Keratinocyte (primary cell): ENCODE measurements at places on chromosomes 11 and 22.

DNA sequence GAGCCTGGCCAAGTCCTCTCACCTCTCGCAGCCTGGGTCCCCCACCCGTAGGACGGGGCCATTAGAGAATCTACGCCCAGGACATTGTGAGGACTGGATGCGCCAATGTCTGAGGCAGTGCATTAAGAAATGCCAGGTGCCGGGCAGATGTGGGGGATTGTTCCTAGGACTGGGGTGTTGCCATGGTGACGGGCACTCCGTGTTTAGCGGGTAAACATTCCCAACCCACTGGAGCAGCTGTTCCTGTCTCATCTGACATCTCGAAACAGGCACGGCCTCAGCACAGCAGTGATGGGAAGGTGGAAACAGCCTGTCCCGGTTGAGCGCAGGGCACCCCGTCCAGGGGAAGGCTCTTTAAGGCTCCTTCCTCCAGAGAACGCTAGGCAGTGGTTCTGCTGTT is 99.6 kb upstream of the RTL6 start:
- DNase-seq: no peak

DNA sequence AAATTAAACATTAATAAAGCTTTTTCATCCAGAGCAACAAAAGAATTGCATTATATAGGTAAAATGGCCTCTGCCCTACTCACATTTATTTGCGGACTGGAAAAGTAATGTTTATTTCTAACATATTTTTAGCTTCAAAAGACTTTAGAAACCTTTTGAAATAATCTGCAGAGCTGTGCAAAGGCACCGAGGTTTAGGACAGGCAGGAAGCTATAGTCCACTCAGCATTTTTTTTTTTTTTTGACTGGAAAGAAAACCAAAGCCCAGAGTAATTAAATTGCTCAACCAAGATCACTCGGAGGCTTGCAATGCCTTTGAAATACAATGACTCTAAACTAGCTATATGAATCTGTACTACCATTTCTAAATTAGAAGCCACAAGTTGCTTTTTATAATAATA is 19.1 kb downstream of the BARX2 start:
- DNase-seq: no peak

- no peak for DNase-seq
Measured at GRCh38 chr11:35302398-35302797, 117.0 kb downstream of the SLC1A2 start.

GRCh38 chr11:111766834-111767142 is 599 bp upstream of the PPP2R1B start:
- no peak for DNase-seq

- no peak for DNase-seq
Measured at GRCh38 chr22:37739611-37740049, 42.8 kb downstream of the TRIOBP start.

DNA sequence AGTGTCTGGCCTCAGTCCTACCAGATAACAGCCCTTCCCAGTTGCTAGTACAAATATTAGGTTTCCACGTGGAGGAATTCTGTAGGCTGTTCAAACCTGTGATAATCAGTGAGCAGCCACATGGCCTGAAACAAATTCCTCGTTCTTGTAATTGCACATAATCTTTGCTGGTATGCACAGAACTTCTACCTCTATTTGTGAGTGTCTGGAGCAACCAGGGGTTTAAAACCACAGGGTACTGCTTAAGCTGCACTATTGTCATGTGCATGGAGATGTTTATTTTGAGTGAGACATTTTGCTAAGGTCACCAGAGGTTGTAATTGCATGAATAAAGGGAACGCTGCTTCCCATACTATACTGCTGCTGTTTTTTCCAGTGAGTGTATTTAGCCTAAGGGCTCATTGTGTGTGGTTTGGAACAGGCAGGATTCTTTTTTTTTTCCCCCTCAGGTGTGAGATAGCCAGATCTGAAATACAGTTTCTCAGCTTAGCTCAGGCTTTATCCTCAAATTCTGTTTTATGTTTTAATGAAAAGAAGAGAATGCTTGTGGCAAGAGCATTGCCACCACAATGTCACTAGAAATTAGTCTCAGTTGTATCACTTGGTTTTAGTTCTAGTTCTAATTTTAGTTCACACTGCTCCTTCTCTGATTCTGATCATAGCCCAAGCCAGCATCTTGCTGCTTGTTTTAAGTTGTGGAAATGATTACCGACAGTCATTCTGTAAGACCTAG is 60.5 kb downstream of the CYB5R2 start:
- no peak for DNase-seq

GRCh38 chr11:126420698-126421256 is 65.3 kb downstream of the ST3GAL4 start:
- DNase-seq: no peak

DNA sequence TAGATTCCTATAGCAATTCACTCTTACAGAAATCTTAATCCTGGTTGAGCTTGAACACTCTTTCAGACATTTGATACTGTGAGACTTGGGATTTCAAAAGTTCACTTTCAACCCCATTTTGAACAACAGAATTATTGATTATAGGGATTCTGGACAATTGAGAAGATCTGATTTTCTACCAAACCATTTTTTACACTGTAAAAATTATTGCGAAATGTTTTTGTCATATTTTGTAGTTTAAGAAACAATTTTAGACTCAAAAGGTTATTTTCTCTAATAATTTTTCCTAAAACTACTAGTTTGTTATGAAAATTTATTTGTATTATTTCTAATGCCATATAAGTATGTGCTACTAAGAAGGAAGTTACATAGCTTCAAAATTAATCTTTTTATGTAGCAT is 36.4 kb downstream of the PIWIL4 start:
- no peak for DNase-seq

DNA sequence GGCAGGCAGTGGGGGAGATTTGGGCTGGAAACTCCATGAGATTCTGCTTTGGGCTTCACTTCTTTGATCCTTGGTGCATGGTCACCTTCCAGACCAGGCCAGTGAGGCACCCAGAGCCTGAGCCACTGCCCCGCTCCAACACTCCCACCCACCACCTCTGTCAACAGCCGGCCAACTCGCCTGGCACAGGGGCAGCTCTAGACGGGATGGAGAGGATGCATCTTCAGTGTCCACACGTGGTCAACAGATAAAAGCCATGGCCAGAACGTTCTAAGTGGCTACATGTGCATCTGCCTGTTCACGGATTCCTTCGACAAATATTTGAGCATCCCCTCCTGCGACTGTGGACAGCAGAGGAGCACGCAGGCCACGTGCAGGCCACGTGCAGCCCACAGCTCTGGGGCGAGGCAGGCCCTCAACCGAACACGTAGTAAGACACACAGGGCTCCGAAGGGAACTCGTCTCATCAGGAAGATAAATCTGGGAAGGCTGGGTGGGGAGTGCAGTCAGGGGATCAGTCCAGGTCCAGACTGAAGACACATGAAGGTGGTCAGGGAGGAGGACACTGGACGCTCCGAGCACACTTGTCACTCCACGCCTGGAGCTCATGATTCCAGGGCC is 1.2 kb downstream of the LRRC56 start:
- no peak for DNase-seq

DNA sequence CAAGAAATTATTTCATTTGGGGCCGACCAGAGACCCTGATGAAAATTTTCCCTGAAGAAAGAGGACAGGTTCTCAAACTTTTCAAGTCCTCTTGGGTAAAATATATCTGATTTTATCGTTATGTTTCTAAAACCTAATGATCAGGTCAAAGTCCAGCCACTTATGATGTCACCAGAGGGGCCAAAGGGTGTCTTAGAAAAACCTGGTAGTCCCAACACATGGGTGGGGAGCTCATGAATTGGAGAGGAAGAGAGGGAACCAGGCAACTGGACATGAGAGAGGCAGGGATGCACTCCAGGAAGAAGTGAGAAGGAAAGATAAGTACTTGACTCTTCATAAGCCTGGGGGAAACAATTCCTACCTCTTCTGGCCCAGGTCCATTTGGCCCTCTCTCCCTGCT is 9.2 kb downstream of the SLC5A1 start:
- no peak for DNase-seq

GRCh38 chr11:21321072-21321471 is 651.7 kb downstream of the NELL1 start:
- DNase-seq: no peak

- DNase-seq: no peak
Measured at GRCh38 chr11:20000351-20001134, 159.7 kb downstream of the DBX1 start.

GRCh38 chr11:86091566-86091965 is 22.7 kb upstream of the PICALM start:
- no peak for DNase-seq

GRCh38 chr11:104968856-104969776 is 742 bp upstream of the CASP4 start:
- DNase-seq: no peak

DNA sequence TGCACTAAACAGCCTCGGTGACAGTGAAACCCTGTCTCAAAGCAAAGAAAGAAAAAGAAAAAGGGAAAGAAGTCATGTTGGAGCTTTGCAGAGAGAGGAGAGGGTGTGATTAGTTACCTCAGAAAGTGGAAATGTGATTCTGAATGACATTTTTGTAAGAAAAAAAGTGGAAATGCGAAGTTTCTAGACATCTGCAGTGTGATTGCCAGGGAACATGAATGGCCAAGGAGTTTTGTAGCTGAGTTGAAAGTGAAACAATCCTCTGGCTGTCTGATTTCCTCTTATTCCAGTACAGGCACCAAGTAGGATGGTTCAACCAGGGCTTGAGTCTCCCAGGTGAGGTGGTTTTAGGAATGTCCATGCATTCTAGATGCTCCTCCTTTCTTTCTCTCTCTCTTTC is 17.8 kb upstream of the SYVN1 start:
- no peak for DNase-seq

DNA sequence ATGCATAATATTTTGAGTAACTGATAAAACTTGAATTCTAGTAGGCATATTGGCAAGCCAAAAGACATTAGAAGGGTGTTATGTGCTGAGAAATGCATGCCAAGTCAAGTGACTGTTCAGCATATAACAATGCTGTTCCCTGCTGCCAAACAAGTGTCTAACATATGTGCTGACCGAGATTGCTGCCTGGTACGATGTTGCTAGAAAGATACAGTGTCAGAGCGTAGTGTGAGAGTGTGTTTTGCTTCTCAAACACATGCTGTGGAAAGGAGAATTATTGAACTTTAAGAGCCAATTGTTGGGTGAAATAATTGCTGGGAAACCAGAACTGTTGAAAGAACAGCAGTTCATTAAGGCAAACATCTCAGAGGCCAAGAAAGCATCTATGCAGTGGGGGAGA is 71.3 kb upstream of the GRIA4 start:
- no peak for DNase-seq

DNA sequence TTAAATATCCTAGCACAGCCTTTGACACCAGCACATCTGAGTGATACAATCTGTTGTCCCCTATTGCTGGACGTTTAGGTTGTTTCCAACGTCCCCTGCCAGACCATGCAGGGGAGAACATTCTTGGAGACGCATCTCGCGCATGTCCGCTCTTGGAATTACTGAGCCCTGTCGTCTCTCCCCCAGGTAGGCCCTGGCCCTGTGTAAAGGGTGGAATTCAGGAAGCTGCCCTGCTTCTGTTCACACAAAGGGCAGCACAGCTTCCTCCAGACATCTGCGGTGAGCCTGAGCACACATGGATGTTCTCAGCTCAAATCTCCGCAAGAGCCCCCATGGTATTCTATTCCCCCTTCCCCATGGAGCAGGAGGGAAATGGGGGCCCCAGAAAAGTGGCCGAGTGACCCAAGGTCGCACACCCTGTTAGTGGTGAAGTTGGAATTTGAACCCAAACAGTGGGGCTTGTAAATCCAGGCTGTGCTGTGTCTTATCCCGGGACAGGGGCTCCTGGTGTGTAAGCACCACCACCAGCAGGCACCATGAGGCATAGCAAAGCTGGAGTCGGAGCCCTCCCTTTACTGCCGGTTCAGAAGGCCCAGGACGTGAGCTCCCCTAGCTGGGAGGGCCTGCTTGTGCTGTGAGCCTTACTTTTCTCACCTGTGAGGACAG is 5.0 kb upstream of the FGF19 start:
- no peak for DNase-seq

- no peak for DNase-seq
Measured at GRCh38 chr11:101305496-101305895, 175.9 kb upstream of the PGR start.

- no peak for DNase-seq
Measured at GRCh38 chr22:27992294-27993165, 73.5 kb upstream of the PITPNB start.

- DNase-seq: no peak
Measured at GRCh38 chr11:102194257-102194656, 84.0 kb downstream of the YAP1 start.

GRCh38 chr22:44926124-44926475 is 83.7 kb downstream of the PHF21B start:
- no peak for DNase-seq

GRCh38 chr11:13224324-13224723 is 53.3 kb upstream of the BMAL1 start:
- DNase-seq: no peak

GRCh38 chr11:69650081-69650831 is 9.3 kb downstream of the CCND1 start:
- DNase-seq: no peak

GRCh38 chr11:32068134-32068870 is 22.6 kb upstream of the RCN1 start:
- no peak for DNase-seq

DNA sequence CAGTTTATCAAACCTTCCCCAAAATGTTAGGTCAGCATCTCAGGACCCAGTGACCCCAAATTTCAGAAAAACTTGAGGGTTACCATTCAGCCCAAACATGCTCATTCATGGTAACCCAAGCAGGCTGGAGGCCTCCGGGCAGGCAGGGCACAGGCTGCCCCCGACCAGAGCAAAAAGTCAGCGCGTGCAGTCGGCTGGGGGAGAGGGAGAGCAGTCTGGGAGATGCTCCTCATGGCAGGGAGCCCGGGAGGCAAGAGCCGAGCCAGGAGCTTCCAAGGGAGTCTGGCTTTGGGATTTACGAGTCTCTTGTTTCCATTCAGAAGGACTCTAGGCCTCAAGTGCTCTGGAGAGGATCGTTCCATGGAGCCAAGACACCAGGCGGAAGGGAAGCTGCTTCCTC is 45.7 kb downstream of the RPUSD4 start:
- no peak for DNase-seq

DNA sequence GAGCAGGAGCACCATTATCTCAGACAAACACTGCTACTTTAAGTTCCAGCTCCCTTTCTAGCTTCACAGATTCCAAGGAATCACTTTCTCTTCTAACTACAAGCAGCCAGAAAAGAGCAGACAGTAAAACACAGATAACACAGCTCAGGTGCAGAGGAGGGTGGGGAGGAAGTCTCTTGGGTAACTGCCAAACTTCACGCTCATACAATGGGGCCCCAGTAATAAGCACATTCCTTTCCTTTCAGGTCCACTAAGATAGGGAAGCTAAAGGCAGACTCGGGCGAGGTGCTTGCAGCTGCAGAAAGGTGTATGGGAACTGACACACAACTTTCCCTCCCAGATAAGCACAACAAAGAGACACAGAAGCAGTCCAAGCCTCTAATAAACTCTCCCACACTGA is 69.2 kb upstream of the OR9G4 start:
- no peak for DNase-seq

- DNase-seq: no peak
Measured at GRCh38 chr11:91791171-91791468, 433.5 kb upstream of the FAT3 start.

- no peak for DNase-seq
Measured at GRCh38 chr22:48757581-48757980, 1070.1 kb downstream of the BRD1 start.
